ENCODE measurements at places on chromosomes 4 and X.

- no peak for DNase-seq
These were observed 328.0 kb downstream of the NAF1 start for GRCh38 chr4:162838671-162839070.

DNA sequence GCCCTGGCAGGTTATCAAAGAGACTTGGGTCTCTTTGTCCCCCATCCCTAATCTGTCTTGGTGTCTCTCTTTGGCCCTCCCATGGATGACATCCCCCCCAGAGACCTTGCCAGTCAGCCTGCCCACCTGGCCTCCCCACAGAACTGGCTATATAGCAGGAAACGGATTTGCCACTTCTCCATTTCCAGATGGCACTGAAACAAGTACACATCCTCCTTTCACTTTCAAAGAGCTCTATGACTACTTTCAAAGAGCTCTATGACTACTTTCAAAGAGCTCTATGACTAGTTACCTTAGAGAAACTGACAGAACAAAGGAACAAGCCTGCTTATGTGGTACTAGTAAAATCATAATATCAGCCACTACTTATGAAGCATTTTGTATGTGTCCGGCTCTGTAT lies 175.3 kb downstream of the MAML3 start:
- DNase-seq, result no peak

DNA sequence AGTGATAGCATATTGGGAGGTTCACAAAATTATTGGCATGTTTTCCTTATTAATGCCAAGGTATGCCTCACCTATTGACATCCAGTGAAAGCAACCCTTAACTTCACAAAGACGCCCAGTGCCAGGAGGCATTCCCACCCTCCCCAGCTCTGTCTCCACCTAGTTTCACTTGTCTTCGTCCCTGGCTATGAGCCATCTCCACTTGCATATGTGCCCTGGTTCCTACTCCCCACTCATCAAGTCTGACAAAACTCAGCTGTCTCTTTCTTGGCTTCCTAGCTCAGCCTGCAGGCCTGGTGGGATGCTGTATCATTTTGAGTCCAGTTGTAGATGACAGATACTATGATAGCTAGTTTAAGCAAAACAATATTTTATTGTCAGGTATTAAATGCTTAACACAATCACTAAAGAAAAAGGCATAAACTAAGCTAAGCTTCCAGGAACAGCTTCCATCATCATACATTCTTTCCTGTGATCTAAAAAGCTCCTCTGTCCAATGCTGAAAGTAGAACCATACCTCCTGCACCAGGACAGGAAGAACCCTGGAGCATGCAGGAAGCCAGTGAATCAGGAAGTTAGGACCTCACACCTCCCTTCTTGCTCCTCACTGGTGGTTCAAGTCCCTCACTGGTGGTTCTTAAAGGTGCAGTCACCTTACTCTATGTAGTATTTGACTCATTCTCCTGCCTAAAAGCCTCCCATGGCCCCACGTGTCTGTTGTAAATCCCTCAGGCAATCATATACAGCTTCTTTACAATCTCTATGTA lies 410.3 kb upstream of the RASGEF1B start:
- no peak for DNase-seq

GRCh38 chr4:76697129-76697803 lies 200.7 kb downstream of the SOWAHB start:
- DNase-seq, result no peak
